ENCODE measurements at places on chromosomes 2 and 18. TPM values are rescaled to one million over a fixed set of nuclear protein-coding genes. Genes with fewer than 3 reads are reported as not detected.

GRCh38 chr2:190792956-190793888 is 87.4 kb upstream of the GLS start:
- H3K27ac ChIP-seq = peak overlapping the region; percentile 73
- H3K27me3 ChIP-seq = no peaks in the 10 kb centered on the region
- H3K4me3 ChIP-seq = peak overlapping the region; percentile 25
- H3K4me1 ChIP-seq = peaks cover 32% of the 10 kb centered on the region

DNA sequence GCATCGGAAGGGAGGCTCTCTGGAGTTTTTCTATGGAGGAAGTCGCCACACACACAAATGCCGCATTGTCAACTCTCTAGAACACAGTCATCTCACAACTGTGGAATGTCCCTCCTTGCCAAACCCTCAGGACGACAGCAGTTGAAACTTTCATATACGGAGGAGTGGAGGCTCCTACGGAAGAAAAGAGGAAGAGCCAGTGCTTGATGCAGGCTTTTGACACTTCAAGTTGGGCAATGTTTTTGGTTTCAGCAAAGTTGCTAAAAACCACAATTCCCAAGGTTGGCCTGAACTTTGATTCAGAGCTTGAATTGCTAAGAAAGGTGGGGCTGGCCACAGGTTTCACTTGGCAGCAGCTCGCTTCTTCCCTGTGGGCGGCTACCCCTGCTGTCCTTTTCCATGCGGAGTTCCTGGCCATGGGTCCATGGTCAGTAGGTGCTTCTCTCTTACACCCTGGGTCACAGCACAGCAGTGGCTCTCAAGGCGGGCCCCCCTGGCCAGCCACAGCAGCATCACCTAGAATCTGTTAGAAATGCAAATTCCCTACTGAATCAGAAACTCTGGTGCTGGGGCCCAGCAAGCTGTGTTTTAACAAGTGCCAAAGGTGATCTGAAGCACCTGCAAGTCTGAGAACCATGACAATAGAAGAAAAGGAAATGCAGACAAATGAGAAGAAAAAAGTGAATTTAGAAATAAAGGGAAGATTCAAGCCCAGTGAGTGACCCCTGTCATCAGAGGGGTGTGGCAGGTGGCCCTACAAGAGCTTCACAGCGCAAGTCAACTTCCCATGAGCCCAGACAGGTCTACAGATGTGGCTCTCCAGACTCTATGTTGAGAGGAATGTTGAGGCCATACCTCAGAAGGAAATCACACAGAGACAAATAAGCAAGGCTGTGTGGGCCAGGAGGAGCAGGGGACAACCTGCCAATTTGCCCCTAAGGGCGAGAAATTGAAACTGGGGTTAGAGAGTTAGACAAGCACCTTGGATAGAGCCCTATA is 856.4 kb downstream of the RNF144A start:
- no peaks in the 10 kb centered on the region for H3K27me3 ChIP-seq
- no peak overlapping the region for H3K4me3 ChIP-seq
- no peak for DNase-seq
- H3K27ac ChIP-seq = peak overlapping the region; percentile 50
- no peaks in the 10 kb centered on the region for H3K36me3 ChIP-seq

DNA sequence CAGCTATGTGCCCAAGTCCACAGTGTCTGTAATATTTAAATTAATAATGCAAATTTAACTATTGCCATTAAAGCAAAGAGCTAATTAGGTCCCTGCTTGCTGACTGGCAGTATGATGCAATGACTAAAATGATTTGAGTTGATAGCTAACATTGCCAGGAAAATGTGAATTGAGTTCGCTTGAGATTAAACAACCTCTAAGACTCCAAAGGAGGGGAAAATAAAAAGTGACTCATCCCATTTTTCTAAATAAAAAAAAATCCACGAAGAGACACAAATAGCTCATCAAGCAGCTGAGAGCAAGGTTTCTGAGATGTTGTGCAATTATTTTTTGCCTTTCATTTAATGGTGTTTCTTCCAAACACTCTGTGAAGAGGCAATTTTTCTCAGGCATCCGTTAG is 413.0 kb downstream of the MTX2 start:
- H3K27ac ChIP-seq = no peak overlapping the region
- H3K4me3 ChIP-seq = no peak overlapping the region
- peaks cover 8% of the 10 kb centered on the region for H3K27me3 ChIP-seq

GRCh38 chr18:77993188-77993981 is 743.7 kb downstream of the GALR1 start:
- DNase-seq = no peak
- H3K27ac ChIP-seq = no peak overlapping the region
- no peaks in the 10 kb centered on the region for H3K4me1 ChIP-seq
- H3K36me3 ChIP-seq = no peaks in the 10 kb centered on the region

Gene ALPG
- total RNA-seq = 0.88 TPM
